ENCODE measurements at places on chromosomes 5 and 9. TPM values are rescaled to one million over a fixed set of nuclear protein-coding genes. Genes with fewer than 3 reads are reported as not detected.

DNA sequence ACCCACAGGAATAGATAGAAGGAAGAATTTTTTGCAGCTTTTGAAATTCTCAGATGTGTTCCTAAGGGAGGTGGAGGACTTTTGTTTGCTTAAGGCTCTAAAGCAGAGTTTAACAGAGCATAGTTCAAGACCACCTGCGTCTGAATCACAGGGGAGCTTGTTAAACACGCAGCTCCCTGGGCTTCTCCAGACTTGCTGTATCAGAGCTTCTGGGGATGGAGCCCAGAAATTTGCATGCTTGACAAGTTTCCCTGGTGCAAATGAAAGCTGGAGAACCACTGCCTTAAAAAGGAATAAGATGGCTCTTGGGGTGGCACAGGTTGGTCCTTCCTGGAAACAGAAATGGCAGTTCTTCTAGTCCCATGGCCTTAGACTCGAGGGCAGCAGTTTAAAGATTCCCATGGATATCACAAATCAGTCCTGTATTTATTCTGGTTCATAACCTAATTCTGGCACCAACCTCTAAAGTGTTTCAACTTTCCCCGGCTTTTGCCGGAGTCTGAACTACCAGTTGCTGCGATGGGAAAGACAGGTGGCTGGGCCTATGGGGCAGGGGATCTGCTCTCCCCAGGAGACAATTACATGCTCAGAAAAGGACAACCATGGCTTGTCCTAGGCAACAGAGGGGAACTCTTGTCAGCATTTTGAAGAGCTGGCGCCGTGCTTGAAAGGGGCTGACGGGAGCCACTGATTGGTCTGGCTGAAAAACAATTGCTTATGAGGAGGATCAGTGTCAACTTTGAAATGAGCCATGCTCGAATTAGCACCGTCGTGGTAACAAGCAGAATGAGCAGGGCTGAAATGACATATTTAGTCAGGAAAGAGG, 599.6 kb downstream of the CCDC171 start:
- DNase-seq, result no peak

GRCh38 chr5:74903165-74903787, 37.1 kb upstream of the FAM169A start:
- no peak for DNase-seq

- DNase-seq, result no peak
Observed at GRCh38 chr9:109510506-109510905, 12.4 kb upstream of the PTPN3 start.

- DNase-seq, result no peak
Observed at GRCh38 chr5:16383544-16384052, 82.0 kb downstream of the ZNF622 start.

GRCh38 chr9:36162211-36162738, 6.9 kb upstream of the CCIN start:
- DNase-seq, result no peak

DNA sequence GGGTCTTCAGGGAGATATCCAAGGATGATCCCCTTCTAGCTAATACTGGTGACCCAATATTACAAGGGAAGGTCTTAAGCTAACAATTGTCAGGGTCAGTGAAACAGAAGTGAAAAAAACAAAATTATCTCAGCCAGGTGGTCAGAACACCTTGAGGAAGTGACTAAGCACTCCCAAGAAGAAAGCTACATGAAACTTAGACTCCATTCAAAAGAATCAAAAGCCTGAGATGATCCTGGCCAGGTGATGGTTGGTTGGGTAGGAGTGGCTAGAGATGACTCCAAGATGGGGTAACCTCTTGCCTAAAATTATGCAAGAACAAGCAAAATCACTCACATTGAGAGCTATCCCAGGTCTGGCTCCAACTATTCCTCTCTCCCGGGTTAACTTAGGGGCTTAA, 5.4 kb downstream of the VCP start:
- DNase-seq, result no peak

- no peak for DNase-seq
Observed at GRCh38 chr9:121822093-121823085, 171.0 kb downstream of the DAB2IP start.

- no peak for DNase-seq
Observed at GRCh38 chr9:30075451-30076199, 2308.8 kb upstream of the ACO1 start.

GRCh38 chr9:127451858-127452656, 747 bp downstream of the LRSAM1 start:
- DNase-seq, result peak; percentile 45

- DNase-seq, result no peak
Observed at GRCh38 chr5:9051779-9052178, 494.1 kb downstream of the SEMA5A start.

GRCh38 chr5:174614500-174615135, 109.8 kb upstream of the MSX2 start:
- no peak for DNase-seq

GRCh38 chr9:136614967-136615623, 47.6 kb upstream of the EGFL7 start:
- no peak for DNase-seq

DNA sequence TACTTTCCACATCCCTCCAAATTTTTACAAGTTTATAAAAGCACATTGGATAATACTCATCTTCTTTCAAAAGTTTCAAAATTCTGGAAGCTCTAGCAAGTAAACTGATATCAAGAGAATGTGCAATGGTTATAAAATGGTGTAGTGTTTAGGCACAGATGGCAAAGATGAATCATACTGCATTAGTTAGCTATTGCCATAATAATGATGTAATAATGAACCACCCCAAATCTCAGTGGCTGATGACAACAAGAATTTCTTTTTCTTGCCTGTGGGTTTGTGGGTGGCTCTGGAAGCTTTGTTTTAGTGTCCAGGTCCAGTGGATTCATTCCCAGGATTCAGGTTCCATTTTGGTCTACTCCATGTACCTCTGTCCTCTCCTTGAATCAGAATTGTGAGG, 319.0 kb downstream of the BRINP1 start:
- no peak for DNase-seq

ADRB2 gene
- 0.30 TPM for polyA plus RNA-seq

PLCXD3 gene
- polyA plus RNA-seq, result 0.23 TPM

GABRA1 gene
- 0.14 TPM for polyA plus RNA-seq

PTGDS gene
- 87.8 TPM for polyA plus RNA-seq

CNTNAP3 gene
- polyA plus RNA-seq, result 5.4 TPM

ZNF608 gene
- polyA plus RNA-seq, result 71.9 TPM

TPPP gene
- polyA plus RNA-seq, result 3.5 TPM

RFESD gene
- 3.6 TPM for polyA plus RNA-seq

SNCAIP gene
- 25.6 TPM for polyA plus RNA-seq

SEC16A gene
- 70.4 TPM for polyA plus RNA-seq

PCDHGC4 gene
- polyA plus RNA-seq, result 4.3 TPM

SPARC gene
- 2,635 TPM for polyA plus RNA-seq

Measured in renal pelvis (tissue), 12 donors.